ENCODE measurements at places on chromosomes 4 and X.

GRCh38 chr4:39441593-39441992 lies 17.1 kb downstream of the RPL9 start:
- no peak for DNase-seq

- DNase-seq: no peak
Measured at GRCh38 chr4:34492414-34492813, 1751.9 kb downstream of the ARAP2 start.

- no peak for DNase-seq
Measured at GRCh38 chr4:81237791-81238190, 22.8 kb upstream of the PRKG2 start.

GRCh38 chr4:118112117-118113046 lies 78.1 kb downstream of the NDST3 start:
- DNase-seq: no peak

DNA sequence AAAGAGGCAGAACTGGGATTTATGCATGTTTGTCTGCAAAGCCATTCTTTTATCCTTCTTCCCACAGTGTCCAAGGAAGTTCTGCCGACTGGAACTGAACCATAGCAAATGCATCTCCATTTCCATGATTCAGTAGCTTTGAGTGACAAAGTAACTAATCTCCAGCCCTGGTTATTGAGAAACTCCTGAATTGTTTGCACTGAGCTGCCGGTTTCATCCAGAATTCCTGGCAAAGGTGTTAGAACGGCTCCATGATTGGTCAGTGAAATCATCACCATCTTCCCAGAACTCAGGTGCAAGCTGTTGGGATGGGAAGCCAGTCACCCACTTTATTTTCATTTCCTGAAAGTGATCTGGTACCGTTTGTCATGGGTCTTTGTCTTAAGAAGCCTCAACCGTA lies 47.0 kb upstream of the SLC34A2 start:
- DNase-seq: no peak
